Psoas muscle (tissue), 8 donors: ENCODE measurements at places on chromosomes 3 and 15.

- no peak for DNase-seq
These were observed 74.9 kb upstream of the EPHA3 start for GRCh38 chr3:89032346-89033013.

DNA sequence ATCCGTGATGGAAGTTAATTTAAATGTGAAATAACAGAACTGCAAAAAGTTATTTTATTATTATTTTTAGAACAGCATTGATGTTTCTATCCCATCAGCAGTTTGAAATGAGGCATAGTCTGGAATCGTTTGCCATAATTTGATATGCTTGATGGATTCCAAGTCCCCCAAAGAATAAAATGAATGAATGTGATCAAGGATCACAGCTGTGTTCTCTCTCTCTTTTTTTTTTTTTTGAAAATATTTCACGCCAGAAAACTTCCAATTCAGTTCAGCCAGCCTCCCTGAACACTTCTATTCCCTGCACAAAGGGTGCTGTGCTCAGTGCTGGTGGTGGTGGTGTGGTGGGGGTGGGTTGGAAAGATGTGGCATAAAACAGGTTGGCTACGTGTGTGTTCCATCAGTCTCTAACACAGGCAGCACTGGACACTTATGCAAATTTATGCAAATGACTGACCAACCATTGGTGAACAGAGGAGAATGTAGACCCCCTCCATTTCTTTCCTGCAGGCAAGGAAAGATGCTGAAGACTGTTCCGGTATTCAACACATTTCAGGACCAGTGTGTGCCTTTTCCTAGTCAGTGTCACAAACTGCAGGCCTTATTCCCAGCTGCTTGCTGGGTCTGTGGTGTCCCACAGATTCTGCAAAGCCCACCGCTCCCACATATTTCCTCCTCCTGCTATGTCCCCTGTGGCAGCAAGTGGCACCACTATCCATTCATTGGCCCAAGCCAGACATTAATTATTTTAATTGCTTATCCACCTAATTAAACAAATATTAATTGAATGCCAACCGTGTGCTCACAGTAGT lies 10.6 kb downstream of the ARNT2 start:
- no peak for DNase-seq

DNA sequence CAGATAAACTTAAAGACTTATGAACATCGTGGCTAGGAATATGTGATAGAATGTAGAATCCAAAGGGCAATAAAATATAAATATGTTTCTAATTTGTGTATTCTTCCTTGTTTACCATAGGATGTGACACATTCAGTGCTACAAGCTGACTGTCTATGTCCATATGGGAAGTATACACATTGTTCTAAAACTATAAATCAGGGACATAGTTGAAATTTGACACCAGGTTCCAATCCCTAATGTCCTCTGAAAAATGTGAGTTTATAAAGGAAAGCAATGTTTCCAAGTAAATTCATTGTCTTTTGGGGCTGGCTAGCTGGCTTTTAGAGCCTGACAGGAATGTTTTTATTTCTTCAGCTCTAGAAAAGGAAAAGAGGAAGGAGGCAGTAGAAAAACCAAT lies 273.6 kb downstream of the CNTN4 start:
- DNase-seq, result no peak

DNA sequence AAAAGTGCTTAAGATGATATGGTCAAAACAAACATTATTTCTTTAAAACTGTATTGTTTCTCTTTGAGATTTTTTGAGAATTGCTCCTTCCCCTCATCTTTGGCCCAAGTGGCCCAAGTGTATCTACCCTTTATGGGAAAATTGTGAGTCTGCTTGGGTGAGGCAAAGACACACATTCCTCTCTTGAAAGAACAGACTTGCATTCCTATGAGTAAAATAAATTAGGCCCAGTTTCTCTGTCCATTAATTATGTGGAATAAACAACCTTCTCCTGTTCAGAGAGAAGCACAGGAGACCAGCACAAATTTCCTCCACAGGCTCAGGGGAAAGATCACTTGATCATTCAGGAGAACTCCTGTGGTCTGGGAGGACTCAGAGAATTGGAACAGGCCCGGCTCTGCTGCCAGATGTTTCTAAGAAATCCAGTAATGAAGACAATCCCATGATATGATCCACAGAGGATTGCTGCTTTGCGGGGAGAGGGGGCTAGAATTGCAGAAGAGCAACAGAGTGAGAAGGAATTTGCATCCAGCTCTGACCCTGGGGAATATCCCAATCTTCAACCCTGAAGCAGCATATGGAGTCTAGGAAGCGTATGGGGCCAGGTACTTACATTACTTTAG lies 53.8 kb upstream of the BOC start:
- peak; percentile 53 for DNase-seq

- no peak for DNase-seq
These were observed 265.0 kb upstream of the SOX2 start for GRCh38 chr3:181446741-181447140.

DNA sequence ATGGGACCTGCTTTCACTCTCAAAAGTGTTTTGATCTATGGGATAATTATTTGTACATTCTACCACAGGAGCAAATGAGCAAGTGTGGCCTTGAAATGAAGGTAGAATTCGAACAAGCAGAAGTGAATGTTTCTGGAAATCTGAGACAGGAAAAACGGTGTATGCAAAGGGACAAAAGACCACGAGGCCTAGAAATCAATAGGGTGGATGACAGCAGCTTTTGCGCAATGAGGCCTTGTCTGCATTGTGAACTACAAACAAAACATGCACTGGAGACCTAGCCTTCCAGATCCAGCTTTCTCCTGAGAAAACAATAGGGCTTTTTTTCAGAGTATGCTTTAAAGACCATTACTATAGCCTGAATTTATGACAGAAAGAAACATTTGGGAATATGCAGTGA lies 1137.0 kb downstream of the ROBO2 start:
- no peak for DNase-seq

- peak; percentile 74 for DNase-seq
These were observed 621 bp downstream of the ANXA2 start for GRCh38 chr15:60396958-60397771.
